ENCODE measurements at places on chromosomes 7 and 10.

GRCh38 chr7:116588225-116588624 lies 63.4 kb downstream of the CAV1 start:
- DNase-seq: no peak

DNA sequence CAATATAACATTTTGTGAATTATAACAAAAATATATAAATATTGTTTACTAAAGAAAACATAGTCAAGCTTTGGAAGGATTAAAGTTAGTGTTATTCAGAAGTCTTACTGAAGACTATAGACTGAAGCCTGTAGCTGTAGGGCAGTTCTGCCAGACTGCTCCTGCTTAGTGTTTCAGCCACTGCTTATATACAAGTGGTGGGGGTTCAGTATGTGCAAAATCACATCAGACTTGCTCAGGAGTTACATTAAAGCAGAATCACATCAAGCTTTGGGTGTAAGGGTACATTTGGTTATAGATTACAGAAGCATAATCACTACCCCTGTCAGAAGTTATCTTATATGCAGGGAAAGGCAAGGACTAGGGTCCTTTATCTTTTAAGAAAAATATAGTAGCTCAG lies 653.8 kb downstream of the ANKRD7 start:
- DNase-seq: no peak

GRCh38 chr7:51328351-51328801 lies 11.8 kb upstream of the COBL start:
- no peak for DNase-seq

GRCh38 chr7:157250605-157251228 lies 86.1 kb upstream of the DNAJB6 start:
- DNase-seq: no peak

GRCh38 chr7:116340201-116340847 lies 130.0 kb downstream of the TES start:
- DNase-seq: no peak

- no peak for DNase-seq
Measured at GRCh38 chr7:96380111-96380512, 58.2 kb upstream of the SLC25A13 start.

- no peak for DNase-seq
Measured at GRCh38 chr10:126880926-126881325, 24.3 kb upstream of the DOCK1 start.

- no peak for DNase-seq
Measured at GRCh38 chr10:122323189-122323588, 51.3 kb upstream of the PLEKHA1 start.

DNA sequence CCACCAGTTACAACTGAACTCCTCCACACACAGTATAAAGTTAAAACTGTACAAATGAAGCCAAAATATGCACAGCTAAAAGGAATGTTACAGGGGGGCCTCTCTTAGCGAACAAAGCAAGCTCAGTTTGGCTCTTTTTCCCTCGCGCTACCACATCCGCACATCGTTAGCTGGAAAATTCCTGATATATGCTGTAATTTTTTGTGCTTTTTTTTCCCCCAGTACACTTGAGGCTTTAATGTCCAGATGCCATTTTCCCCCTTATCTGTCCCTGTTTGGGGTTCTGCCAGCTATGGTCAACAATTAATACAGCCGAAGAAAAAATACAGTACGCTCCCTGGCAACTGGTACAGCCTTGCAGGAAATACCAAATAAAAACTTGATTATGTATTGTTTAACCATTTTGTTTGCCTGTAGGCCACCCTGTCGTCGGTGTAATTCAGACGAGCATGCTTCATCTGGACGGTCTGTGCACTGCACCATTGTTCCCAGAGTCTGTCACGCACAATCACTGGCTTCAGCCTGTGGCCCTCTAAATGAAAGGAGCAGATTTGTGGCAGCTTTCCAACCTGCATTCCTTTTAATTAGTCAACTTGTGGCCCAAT lies 108.1 kb upstream of the FAM133B start:
- DNase-seq: peak; percentile 90

GRCh38 chr7:92595281-92595680 lies 5.1 kb upstream of the FAM133B start:
- no peak for DNase-seq

DNA sequence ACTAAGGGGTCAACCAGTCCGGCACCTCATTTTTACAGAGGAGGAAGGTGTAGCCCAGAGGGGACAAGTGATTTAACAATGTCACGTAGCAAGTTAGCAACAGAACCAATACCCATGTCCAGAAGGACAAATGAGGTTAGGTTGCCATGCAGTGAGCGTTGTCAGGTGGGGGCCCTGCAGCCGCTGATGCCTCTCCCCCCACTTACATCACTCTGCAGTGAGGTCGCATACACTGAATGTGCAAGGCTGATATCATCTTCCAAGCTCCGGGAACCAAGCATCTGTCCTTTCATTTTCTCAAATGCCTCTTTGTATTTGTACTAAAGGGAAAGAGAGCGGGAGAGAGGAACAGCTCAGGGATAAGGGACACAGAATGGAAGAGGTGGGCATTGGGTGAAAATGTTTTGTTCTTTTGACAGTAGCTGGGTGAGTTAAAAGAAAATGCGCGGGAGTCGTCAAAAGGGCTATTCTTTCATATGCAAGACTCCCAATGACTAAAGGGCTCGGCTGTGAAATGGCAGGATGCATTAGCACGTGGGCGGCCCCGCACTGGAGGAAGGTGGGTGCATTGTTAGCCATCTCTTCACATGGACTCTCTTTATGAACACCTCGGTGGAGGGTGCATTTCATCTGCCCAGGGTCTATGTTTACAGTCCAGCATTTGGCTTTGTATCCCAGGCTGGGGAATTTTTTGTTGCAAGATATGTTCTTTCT lies 49.7 kb downstream of the NRAP start:
- no peak for DNase-seq

DNA sequence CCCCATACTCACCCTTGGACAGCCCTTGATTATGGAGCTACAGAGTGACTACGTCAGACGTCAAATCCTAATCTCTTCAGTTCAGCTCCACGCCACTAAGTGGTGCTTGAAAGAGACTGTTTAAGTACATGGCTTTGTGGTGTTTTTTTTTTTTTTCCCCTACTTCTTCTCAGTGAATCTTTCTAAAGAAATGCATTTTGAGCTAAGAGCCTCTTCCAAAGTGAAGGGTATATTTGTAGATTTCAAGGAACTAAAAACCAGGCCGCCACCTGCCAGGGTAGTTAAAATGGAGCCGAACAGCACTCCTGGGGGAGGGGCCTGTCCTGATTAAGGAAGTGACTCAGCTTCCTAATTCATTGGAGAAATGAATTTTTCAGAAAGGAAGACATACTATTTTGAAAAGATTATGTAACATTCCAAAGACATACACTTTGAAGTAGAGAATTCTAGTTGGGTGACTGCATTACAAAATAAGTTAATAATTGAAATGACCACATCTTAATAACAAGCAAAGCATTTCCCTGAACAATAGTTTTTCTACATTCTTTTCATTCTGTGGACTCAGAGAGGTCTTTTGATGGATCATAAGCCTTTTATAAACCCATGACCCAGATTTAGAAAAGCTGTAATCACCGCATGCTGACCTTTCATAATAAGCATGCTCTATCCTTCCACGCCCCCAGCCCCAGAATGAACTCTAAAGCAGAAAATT lies 20.6 kb upstream of the VPS41 start:
- no peak for DNase-seq
